ENCODE measurements at places on chromosomes 2 and 18.

GRCh38 chr18:41265047-41265446, 690.0 kb upstream of the PIK3C3 start:
- DNase-seq: no peak

DNA sequence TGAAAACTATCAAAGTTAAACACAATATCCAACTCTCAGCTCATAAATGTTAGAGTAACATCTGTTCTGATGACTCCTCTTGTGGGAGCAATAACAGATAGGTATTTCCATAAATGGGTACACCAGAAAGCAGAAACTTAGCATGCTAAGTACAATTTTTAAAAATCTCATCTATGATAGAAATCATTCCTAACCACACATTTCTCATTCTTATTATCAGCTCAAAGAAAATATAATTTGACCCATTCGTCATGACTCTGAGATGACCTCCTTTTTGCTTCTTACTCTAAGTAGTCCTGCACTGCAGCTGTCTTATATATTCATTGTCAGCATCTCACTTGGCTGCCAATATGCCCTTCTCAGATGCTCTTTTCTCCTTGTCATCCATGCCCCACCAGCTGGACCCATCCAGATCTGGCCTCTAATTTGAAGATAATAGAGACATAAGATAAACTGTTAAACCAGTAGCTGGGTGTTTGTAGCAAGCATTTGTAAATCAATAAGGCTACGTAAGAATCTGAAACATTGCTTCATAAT, 298.3 kb downstream of the KCNS3 start:
- DNase-seq: no peak

DNA sequence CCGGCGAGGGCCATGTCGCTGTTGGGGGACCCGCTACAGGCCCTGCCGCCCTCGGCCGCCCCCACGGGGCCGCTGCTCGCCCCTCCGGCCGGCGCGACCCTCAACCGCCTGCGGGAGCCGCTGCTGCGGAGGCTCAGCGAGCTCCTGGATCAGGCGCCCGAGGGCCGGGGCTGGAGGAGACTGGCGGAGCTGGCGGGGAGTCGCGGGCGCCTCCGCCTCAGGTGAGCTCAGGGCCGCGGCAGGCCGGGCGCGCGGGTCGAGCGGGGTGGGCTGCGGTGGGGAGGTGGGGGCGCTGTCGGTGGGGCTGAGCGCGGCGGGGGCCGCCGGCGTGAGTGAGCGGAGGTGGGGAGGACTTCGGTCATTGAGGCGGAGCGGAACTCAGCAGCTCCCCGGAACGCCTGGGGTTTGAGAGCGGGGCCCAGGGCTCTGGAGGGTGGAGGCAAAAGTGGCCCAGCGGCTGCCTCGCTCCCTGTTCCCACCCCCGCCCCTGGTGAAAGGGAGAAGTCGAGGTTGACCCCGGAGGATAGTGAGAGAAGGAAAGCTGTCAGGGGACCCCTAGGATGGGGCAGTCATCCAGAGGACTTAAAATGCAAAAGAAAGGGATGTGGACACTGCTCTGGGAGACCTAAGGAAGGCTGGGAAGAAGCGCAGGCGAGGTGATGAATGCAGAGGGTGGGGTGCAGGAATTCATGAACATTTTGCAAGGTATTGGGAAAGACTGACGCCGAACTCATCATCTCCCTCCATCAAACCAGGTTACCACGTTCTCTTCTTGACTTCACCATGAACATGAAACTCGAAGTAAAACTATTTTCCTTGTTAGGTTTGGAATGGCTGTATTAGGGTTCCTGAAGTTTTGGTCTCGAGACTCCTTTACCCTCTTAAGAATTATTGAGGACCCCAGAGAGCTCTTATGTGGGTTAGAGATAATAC, 633 bp downstream of the MALT1 start:
- no peak for DNase-seq

DNA sequence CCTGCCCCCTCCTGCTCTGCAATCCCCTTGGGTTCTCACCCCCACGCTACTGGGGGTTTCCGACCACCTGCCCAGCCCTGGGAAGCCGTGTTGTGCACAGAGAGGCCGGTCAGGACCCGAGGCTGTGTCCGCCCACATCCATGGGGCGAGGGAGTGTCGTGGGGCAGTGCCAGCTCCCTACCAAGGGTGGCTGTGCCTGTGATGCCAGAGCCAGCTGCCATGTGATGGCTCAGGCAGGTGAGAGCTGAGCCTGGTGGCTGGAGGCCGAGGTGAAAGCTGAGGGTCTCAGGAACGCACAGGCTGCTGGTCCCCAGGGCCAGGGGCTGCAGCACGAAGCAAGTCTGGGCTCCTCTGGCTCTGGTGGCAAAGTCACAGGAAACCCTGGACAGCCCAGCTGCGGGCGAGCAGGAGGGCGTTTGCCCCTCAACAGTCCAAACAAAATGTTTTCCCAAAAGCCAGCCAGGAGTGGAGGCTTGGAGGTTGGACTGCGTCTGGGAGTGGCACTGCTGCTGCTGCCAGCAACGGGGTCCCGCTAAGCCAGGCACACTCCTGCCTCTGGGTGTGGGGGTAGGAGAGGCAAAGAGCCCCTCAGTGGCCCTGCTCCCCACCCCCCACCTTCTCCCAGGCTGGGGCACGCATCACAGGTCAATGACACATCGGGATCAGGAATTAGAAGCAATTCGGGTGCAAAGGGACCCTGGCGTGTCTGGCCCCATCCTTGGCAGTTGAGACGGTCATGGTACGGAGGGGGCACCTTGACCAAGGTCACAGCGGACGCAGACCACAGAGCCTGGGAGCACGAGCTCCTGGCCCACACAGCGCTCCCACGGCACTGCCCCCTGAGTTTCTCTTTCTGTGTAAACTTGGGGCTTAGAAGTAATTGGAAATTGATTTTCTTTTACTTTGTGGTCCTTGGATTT, 72.4 kb upstream of the GPC1 start:
- DNase-seq: no peak

GRCh38 chr18:39863916-39864315, 2091.1 kb upstream of the PIK3C3 start:
- peak; percentile 56 for DNase-seq

GRCh38 chr2:106584304-106584954, 97.3 kb downstream of the CD8B2 start:
- DNase-seq: no peak

DNA sequence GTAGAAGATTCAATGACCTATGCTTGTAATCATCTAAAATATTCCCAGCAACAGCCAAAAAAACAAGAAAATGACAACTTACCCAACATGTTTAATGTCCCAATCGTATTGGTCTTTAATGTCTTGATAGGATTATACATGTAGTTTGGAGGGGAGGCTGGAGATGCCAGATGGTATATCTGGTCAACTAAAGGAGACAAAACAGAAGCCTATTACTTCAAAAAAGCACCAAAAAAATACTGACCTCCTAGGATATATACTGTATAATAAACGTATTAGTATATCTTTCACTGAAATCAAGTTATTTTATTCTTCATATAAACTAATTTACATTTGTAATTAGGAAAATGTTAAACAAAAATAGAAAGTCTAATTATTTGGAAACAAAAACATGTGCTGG, 64.5 kb downstream of the UXS1 start:
- no peak for DNase-seq

- DNase-seq: no peak
Observed at GRCh38 chr2:132497591-132497990, 81.0 kb downstream of the GPR39 start.

GRCh38 chr2:172072706-172073105, 12.6 kb upstream of the DLX1 start:
- no peak for DNase-seq

DNA sequence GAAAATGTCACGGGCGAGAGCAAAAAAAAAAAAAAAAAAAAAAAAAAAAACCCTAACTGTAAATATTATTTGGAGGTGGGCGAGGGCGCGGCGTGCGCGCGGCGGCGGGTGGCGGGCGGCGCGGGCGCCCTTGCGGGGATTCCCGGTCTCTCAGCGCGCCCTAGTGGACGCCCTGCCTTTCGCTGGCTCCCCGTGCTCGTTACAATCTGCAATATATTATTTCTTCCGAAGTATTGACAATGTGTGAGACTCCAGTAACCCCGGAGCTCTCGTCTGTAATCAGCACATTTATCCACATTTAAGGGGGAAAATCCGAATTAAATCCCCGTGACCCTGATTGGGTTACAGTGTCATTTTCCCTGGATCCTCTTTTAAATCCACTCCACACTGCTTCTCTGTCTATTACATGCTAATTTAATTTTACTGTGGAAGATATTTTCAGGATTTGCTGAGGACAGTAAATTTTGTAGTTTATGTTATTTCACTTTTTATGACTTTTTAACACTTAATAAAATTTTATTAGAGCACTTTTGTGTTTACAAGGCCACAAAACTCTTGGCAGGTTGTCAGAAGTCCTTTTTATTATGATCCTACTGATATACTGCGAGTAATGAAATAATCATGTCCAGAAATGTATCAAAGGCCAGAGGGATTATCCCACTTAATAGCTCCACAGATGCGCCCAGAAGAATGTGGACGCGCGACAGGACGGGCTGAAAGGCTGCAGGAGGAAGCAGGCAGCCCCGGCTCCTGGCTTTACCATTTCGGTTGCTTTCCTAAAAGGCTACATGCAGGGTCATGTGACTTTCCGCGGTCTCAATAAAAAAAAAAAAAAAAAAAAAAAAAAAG, 369.1 kb downstream of the MTX2 start:
- peak; percentile 28 for DNase-seq

DNA sequence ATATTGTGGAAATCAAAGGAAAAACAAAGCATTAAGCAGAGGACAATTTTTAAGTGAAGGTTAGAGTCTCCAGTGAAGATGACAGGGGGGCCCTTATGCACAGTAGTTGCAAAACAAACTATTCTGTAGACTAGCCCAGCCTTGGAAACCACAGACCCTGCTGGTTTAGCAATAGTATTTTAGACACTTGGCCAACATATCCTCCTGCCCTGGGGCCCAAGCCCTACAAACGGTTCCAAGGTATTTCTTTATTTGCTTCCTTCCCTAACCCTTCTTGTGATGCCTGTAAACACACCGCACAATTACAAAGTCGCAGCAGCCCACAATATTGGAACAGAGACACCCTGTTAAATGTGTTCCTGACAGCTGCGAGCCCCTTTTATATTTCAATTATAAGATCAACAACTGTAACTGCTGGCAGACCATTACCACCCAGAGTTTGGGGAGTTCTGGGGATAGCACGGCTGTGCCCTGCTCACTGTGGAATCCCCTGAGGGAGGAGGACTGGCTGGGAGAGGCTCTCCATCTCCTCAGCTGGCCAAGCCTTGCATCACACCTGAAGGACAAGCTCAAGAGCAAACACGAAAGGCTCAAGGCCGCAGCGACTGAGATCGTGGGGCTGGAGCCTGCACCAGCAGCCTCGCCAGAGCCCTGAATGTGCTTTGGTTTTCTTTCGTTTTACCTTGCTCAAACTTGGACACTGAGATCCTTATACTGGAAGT, 282.2 kb upstream of the ATP5MC3 start:
- DNase-seq: no peak

DNA sequence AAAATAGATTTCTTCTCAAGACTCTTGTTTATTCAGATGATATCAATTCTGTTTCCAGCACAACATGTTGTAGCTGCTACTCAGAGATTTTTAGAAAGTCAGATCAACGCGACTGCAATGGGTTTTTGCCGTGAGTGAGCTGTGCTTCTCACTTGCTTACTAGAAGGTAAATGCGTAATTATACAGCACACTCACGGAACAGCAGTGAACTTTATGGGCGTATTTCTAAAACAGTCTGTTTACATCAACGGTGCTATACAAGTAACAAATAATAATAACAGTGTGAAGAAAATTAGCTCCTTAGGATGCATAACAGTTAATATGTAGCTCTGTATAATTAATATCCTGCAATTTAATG, 533.6 kb downstream of the RNF144A start:
- DNase-seq: no peak

DNA sequence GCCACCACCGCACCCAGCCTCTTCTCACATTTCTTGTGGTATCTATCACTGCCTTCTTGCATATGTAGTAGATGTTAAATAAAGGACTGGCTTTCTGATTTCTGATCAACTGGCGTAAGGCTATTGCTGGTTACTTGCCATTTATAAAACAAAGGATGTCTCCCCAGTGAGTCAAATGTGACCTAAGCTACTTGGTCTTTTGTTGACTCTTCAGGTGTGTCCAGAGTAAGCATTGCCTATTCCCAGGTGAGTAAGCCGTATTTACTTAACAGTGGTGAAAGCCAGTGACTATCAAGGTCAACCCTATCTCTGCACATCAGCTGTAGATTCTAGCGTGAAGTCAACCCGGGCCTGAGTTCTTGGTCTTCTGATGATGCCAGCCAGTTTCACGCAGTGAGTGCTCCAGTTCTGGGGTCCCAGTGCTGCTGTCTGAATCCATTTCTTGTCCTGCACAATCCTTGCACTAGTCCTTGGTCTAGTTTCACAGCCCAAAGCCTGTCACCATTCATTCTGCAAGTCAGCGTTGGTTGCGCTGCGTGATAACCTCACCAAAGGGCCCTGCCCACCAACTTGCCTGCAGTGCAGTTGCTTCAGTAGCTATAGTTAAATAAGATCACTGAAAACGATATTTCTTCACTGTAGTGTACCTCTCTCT, 120.2 kb downstream of the GBX2 start:
- peak; percentile 90 for DNase-seq

GRCh38 chr2:1672738-1673137, 71.6 kb downstream of the PXDN start:
- DNase-seq: no peak

DNA sequence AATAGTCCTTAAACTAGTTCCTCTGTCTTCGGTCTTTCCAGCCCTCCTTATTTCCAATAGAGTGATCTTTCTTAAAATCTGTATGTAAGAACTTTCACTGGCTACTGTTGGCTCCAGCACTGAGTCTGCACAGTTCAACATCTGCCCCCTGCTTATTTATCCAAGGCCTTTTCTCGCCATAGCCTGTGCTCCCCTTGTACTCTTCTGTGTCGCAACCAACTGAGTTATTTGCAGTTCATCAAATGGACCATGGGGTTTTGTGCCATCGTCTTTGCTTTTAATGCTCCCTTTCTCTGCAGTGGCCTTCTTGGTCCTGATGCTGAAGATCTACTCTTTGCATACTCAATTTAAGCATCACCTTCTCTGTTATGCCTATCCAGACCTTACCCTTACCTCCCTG, 77.3 kb downstream of the DSC3 start:
- DNase-seq: no peak

- no peak for DNase-seq
Observed at GRCh38 chr2:233926806-233927205, 9.6 kb downstream of the TRPM8 start.

- DNase-seq: no peak
Observed at GRCh38 chr2:118658596-118659198, 188.8 kb downstream of the EN1 start.

- DNase-seq: no peak
Observed at GRCh38 chr18:50312296-50313030, 25.0 kb upstream of the CXXC1 start.

- DNase-seq: no peak
Observed at GRCh38 chr2:2960441-2961133, 417.0 kb downstream of the EIPR1 start.

GRCh38 chr2:39018638-39019037, 102.2 kb downstream of the SOS1 start:
- DNase-seq: no peak

DNA sequence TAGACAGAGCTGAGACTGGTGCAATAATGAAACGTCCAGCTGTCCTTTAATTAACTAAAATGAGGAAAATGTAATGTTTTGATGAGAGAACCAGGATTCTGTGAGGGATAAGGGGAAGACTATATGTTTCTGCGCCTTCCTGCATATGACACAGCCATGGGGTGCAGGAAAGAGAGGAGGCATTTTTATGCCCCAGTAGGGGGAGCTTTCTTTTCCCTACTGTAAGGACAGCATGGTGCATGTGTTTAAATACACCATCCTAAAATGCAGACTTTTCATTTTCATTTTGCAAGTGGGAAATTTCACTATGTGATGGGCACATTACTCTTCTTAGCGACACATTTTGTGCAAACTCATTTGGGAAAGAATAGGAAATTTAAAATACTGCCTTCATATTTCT, 446.1 kb downstream of the ARHGAP15 start:
- DNase-seq: no peak

GRCh38 chr2:103183061-103183460, 421.2 kb downstream of the TMEM182 start:
- DNase-seq: no peak
